Osteocyte (in vitro differentiated cells): ENCODE measurements at places on chromosomes 6 and 20. TPM values are rescaled to one million over a fixed set of nuclear protein-coding genes. Genes with fewer than 3 reads are reported as not detected.

DNA sequence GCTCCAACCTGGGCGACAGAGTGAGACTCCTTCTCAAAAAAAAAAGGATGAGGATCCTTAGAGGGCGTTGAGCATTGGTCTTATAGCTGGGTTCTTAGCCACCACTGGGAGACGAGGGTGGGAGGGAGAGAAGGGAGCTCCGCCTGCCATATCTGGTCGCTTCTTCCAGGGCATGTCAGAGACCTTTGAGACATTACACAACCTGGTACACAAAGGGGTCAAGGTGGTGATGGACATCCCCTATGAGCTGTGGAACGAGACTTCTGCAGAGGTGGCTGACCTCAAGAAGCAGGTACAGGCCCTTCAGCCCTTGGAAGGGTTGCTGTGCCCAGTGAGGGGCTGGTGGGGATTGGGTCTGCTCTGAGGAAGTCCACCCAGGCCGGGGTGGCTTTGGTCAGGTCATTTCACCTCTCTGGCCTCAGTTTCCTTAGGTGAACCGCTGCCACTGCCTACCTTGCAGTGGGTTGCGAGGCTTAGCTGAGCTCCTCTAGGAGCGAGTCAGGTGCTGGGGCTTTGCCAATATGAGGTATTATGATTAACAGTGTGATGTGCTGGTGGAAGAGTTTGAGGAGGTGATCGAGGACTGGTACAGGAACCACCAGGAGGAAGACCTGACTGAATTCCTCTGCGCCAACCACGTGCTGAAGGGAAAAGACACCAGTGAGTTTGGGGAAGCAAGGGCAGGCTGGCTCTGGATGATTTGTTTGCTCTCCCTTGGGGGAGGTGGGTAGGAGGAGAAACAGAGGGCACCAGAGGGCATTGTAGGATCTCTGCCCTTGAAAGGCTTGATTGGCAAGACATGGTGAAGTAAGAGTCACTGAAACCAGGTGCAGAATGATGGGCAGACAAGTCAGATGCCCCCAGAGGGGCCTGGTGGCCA, 8.5 kb downstream of the CNPY3 start:
- DNase-seq, result no peak

DNA sequence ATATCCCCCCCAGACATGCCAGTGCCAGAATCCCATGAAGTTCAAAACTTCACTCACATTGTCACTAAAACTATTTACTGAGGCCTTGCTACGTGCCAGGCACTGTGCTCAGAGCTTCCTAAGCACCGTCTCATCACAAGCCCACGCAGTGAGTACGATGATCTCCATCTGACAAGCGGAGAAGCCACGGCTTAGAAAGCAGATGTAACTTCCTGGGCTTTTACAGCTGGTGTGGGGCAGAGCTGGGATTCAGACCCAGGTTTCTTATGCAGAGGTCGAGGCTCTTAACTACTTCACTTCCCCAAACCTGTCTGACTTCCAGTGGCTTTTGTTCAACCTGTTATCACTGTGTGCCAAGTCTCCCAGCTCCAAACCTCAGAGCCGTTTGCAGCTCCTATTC, 8.3 kb downstream of the MDGA1 start:
- DNase-seq, result no peak

DNA sequence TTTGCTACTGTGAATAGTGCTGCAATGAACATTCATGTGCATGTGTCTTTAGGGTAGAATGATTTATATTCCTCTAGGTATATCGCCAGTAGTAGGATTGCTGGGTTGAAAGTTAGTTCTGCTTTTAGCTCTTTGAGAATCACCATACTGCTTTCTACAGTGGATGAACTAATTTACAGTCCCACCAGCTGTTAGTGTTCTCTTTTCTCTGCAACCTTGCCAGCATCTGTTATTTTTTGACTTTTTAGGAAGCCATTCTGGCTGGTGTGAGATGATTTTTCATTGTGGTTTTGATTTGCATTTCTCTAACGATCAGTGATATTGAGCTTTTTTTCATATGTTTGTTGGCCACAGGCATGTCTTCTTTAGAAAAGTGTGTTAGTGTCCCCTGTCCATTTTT, 40.0 kb downstream of the PLG start:
- no peak for DNase-seq

FAM209B gene
- total RNA-seq, result 0.55 TPM in 1 of 2 replicates, not detected in the other

DNA sequence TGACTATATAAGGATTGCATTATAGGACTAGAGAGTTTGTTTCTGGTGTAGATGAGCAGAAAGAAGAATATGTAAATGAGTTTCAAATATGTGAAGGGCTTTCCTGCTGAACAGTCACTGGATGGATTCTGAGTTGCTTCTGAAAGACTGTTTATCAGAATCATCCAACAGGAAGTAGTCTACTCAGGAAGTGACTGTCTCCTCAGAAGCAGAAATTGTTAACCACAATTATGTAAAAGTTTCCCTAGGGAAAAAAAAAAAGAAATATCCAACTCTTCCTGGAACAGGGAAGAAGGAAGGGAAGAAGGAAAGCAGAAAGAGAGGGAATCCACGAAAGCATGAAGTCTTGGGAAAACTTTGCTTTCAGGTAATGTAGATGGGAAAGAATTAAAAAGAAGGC, 138.9 kb downstream of the TENT5A start:
- DNase-seq, result no peak

HLA-DQA1 gene
- total RNA-seq, result not detected in 2 replicates
